ENCODE measurements at places on chromosomes 6 and 20.

GRCh38 chr20:56964901-56965300 is 301.5 kb downstream of the BMP7 start:
- no peak for DNase-seq

DNA sequence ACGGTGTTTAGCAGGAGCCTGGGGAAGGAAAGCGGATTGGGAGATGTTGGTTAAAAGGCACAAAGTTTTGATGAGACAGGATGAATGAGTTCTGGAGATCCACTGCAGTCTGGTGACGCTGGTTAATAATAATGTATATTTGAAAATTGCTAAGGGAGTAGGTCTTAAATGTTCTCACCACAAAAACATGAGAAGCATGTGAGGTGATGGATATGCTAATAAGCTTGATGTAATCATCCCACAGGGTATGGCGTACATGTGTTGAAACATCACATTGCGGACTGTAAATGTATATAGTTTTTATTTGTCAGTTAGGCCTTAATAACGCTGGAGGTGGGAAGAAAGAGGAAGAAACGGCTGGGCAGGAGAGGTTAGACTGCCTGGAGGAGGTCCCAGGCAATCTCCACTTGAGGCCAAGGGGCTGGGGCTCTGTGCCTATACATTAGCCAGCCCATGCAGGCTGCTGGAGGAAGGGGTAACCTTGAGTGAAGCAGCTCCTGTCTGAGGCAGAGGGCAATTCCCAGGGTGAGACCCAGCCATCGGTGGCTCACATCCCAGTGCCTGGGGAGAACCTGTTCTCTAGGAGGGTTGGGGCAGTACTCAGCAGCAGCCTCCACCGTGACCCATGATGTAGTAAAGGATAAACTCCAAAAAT is 188.2 kb upstream of the QKI start:
- DNase-seq: no peak

GRCh38 chr20:10487142-10488136 is 52.3 kb downstream of the SLX4IP start:
- DNase-seq: no peak

- DNase-seq: no peak
Measured at GRCh38 chr20:62606016-62606415, 36.3 kb upstream of the SLCO4A1 start.

- DNase-seq: no peak
Measured at GRCh38 chr6:121247386-121247785, 86.9 kb downstream of the TBC1D32 start.

GRCh38 chr6:24936641-24937317 is 1.0 kb upstream of the RIPOR2 start:
- DNase-seq: no peak

DNA sequence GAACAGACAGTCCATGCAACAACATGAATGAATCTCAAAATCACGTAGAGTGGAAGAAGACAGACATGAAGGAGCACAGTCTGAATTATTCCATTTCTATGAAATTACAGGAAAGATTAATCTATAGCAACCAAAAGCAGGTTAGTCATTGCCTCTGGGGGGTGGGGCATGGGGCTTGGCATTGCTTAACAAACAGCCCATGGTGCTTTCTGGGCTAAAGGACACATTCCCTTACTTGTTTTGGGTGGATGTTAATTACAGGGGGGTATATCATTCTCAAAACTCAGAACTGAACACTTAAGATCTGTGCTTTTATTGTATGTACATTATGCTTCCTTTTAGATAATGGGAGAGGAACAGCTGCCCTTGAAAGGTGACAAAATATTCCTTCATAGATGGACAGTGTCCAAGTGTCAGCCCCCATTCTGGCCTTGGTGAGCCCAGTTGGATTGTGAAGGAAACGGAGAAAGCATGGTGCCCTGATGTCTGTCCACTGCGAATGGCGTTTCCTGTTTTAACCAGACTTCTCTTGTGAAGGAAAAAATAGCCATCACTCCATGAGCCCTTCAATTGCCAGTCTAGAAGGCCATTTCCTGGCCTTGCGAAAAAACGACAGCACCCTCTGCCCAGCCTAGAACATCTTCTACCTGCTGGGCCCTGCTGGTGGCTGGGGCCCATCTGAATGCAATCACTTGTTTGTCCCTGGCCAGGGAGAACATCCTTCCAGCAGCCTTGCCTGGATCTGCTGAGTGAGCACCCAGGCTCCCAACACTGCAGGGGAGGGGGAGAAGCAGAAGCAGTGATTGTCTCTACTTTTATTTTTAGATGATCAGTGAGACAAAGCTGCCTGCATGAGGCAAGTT is 179.7 kb downstream of the BCAS1 start:
- no peak for DNase-seq

- DNase-seq: no peak
Measured at GRCh38 chr6:149560736-149561135, 5.4 kb upstream of the GINM1 start.

GRCh38 chr6:167952512-167952859 is 45.0 kb upstream of the KIF25 start:
- no peak for DNase-seq

DNA sequence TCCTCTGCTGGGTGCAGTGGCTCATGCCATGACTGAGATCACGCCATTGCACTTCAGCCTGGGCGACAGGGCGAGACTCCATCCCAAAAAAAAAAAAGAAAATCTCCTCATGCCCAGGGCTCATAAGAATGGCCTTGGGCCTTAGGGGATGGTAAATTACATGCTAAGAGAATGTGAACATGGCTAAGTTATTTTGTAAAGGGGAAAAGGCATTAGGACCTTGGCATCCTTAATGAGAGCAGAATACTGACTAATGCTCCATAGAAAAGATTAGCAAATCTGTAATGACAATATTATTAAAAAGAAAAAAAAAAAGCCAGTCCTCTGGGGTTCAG is 12.6 kb upstream of the SHLD1 start:
- no peak for DNase-seq

DNA sequence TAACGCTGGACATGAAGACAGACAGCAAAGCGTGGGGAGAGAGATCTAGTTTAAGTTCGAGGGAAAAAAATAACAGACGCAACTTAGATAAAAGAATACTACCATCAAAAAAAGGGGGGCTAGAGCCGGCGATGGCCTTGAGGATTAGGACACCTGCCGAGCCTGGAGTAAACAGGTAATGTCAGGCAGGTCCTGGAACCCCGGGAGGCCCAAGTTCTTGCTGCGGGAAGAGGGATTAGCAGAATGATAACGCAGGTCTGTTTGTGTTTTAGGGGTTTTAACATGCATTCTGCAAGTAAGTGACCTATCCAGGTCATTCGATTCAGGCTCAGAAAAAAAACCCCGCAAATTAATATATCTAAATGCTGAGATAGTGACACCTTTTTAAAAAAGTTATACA is 754 bp upstream of the TMEM170B start:
- no peak for DNase-seq

DNA sequence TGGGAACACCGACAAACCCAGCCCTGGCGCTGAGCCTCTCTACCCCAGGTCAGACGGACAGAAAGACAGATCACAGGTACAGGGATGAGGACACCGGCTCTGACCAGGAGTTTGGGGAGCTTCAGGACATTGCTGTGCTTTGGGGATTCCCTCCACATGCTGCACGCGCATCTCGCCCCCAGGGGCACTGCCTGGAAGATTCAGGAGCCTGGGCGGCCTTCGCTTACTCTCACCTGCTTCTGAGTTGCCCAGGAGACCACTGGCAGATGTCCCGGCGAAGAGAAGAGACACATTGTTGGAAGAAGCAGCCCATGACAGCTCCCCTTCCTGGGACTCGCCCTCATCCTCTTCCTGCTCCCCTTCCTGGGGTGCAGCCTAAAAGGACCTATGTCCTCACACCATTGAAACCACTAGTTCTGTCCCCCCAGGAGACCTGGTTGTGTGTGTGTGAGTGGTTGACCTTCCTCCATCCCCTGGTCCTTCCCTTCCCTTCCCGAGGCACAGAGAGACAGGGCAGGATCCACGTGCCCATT is 15.3 kb downstream of the VEGFA start:
- DNase-seq: no peak

DNA sequence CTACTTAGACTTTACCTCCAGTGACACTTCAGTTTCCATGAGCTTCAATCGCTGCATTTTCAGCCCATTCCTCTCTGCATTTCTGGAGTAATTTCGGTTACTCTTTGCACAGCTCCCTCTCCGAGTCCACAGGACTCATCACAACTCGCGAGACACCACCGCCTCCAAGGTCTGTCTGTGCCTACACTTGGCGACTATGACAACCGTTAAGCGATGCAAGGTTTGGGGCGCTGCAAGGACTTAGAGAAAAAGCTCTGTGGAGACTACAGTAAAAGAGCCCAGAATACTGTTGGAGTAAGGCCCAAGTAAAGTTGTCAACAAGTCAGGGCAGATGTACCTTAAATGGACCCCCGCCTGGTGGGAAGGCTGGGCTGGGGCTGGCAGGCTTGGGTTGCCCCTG is 95.7 kb upstream of the RPS6KA2 start:
- DNase-seq: no peak

GRCh38 chr6:155120034-155120433 is 124.9 kb downstream of the TIAM2 start:
- peak; percentile 60 for DNase-seq

DNA sequence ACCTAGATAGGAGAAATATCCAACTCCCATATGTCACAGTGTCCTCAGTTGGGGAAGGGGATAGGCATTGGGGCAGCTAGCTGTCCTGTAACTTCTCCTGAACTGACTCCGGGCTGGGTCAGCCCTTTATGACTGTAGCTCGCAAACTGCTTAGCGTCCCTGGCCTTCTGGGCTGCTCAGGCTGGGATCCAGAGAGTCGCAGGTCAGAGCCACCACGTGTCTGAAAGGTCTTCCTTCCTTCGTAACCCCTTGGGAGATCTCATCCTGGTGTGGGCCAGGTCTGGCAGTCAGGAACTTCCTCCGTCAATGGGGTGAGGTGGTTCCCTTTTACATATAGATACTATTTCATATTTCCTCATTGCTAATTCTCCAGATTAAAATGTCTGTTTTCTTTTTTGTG is 28.8 kb upstream of the HINT3 start:
- no peak for DNase-seq

GRCh38 chr20:33337119-33337518 is 54.1 kb downstream of the BPIFB1 start:
- DNase-seq: no peak

GRCh38 chr20:19961293-19961692 is 55.9 kb upstream of the NAA20 start:
- no peak for DNase-seq

GRCh38 chr6:157974967-157975366 is 6.7 kb upstream of the SYNJ2 start:
- DNase-seq: no peak

GRCh38 chr20:37205794-37206193 is 26.4 kb upstream of the MROH8 start:
- no peak for DNase-seq

GRCh38 chr6:9647599-9647998 is 767.3 kb downstream of the TFAP2A start:
- DNase-seq: no peak

DNA sequence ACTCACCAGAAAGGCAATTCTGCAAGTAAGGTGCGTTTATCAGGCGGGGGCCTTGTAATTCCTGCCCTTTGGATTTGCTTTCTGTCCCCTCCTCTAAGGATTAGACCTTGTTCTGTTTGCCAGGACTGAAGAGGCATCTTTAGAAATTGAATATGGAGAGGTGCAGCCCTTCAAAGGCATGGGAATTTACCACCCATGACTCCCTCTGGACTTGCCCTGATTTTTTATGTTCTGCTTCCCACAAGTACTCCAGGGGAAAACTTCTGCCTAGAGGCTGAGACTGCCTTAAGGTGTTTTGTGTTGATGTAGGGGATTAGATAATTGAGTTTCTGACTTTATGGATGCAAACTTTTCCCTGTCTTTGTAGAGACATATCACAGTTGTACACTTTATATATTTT is 30.2 kb downstream of the SYTL3 start:
- no peak for DNase-seq

DNA sequence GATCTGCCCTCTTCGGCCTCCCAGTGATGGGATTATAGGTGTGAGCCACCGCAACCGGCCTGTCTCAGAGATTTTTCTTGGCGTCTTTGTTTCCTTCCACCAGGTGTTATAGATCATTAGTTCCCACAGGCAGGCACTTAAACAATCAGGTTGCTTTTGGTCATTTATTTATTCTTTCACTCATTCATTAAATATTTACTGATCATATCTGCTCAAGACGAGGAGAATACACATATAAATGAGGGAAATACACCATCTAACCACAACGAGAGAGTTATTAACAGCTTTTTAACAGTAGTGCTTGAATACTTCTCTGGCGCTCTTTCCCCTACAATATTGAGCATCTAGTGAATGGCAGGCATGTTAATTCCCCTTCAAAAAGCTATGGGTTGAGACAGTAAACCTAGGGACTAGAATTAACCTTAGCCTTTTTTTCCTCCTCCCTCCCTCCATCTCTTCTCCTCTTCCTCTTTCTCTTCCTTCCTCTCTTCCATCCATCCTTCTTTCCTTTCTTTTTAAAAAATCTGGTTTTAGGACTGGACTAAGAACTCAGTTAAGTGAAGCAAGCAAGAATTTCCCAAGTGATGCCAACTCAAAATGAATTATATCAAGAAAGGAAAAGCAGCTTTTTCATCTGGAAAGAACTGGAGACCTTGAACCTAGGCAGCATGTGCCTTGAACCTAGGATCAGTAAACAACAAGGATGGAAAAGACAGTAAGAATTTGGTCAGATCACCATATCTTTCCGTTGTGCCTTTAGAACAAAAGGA is 41.1 kb upstream of the RFPL4B start:
- DNase-seq: no peak

- DNase-seq: no peak
Measured at GRCh38 chr20:9742821-9743220, 96.1 kb downstream of the PAK5 start.

- DNase-seq: no peak
Measured at GRCh38 chr6:55678330-55679224, 99.6 kb upstream of the HMGCLL1 start.

- DNase-seq: no peak
Measured at GRCh38 chr20:3771552-3772058, 4.1 kb upstream of the ADISSP start.

GRCh38 chr6:82493467-82493866 is 129.8 kb downstream of the TPBG start:
- DNase-seq: no peak

GRCh38 chr6:42790549-42791181 is 8.8 kb downstream of the BICRAL start:
- no peak for DNase-seq

DNA sequence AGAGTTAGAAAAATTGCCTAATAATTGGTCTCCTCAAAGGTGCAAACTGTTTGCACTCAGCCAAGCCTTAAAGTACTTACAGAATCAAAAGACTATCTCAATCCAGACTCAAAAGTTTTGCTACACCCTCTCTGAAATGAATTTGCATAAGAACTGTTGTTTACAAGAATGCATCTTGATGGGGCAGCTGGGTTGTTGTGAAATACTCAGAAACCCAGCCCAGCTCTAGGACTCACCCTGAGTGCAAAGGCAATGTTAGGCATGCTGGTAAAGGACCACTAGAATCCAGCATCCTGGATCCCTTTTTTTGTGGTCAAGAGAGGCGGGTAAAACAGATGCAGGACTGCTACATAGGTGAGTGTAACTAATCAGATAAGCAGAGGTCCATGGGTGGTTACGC is 700.2 kb downstream of the EYS start:
- no peak for DNase-seq

- no peak for DNase-seq
Measured at GRCh38 chr6:139659196-139659595, 284.7 kb upstream of the CITED2 start.
